Thoracic aorta (tissue), 2 donors: ENCODE measurements at places on chromosomes 13 and 19. TPM values are rescaled to one million over a fixed set of nuclear protein-coding genes. Genes with fewer than 3 reads are reported as not detected.

- H3K27me3 ChIP-seq, result no peaks in the 10 kb centered on the region
- no peaks in the 10 kb centered on the region for H3K4me1 ChIP-seq
- no peak overlapping the region for H3K27ac ChIP-seq
- H3K4me3 ChIP-seq, result no peak overlapping the region
- DNase-seq, result no peak
- H3K36me3 ChIP-seq, result peaks cover 11% of the 10 kb centered on the region
These were observed 99.0 kb upstream of the MCF2L start for GRCh38 chr13:112870051-112870331.

DNA sequence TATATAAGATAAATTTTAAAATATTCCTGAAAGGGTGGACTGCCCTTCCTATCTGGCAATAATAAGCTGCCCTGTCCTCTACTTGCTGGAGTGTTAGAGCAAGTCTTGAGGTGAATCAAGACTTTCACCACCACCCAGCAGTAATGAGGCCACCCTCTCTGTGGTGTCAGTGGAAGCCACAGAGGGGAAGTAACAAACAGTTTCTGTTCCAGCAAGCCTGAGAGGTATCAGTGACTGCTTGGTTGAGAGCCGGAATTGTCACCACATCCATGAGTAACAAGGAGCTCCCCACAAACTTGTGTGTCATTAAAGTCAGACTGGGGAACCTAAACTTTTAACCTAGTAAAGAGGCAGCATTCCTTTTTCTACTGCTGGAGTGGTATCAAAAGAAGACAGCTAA is 532.7 kb upstream of the SPRY2 start:
- H3K4me3 ChIP-seq, result no peak overlapping the region
- H3K36me3 ChIP-seq, result no peaks in the 10 kb centered on the region
- H3K27ac ChIP-seq, result no peak overlapping the region
- H3K4me1 ChIP-seq, result no peaks in the 10 kb centered on the region
- H3K27me3 ChIP-seq, result no peaks in the 10 kb centered on the region
- no peak for DNase-seq

- DNase-seq, result no peak
- H3K27me3 ChIP-seq, result no peaks in the 10 kb centered on the region
- H3K36me3 ChIP-seq, result no peaks in the 10 kb centered on the region
- no peak overlapping the region for H3K27ac ChIP-seq
- no peak overlapping the region for H3K4me3 ChIP-seq
These were observed 188.9 kb upstream of the RNF113B start for GRCh38 chr13:98366010-98366409.

DNA sequence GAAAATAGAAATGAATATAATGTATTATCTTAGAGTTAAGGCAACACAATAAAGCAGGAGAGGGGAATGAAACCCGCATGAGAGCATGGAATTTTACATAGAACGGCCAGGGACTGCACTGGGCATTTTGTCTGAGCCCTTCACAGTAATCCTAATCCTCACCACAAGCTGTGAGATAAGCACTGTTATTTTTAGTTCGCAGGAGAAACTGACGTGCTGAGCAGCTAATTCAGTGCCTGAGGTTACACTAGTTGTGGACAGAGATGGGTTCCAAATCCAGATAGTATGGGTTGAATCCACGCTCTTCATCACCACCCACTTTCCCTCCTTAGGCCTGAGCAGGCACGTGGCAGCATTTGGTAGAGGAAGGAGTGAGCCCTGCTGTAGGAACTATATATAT is 24.8 kb upstream of the ZNF527 start:
- no peaks in the 10 kb centered on the region for H3K4me1 ChIP-seq
- no peak overlapping the region for H3K27ac ChIP-seq
- H3K36me3 ChIP-seq, result peaks cover 28% of the 10 kb centered on the region
- H3K4me3 ChIP-seq, result no peak overlapping the region
- H3K27me3 ChIP-seq, result no peaks in the 10 kb centered on the region

CYSLTR2 gene
- total RNA-seq, result 0.14 TPM

CYP2S1 gene
- total RNA-seq, result 2.3 TPM

GFY gene
- total RNA-seq, result not detected

ZNF616 gene
- total RNA-seq, result 6.2 TPM
